ENCODE measurements at places on chromosomes 1 and 21.

- DNase-seq: no peak
Observed at GRCh38 chr1:217617126-217617525, 13.8 kb downstream of the GPATCH2 start.

GRCh38 chr1:24762133-24762676 lies 17.0 kb downstream of the CLIC4 start:
- DNase-seq: no peak

DNA sequence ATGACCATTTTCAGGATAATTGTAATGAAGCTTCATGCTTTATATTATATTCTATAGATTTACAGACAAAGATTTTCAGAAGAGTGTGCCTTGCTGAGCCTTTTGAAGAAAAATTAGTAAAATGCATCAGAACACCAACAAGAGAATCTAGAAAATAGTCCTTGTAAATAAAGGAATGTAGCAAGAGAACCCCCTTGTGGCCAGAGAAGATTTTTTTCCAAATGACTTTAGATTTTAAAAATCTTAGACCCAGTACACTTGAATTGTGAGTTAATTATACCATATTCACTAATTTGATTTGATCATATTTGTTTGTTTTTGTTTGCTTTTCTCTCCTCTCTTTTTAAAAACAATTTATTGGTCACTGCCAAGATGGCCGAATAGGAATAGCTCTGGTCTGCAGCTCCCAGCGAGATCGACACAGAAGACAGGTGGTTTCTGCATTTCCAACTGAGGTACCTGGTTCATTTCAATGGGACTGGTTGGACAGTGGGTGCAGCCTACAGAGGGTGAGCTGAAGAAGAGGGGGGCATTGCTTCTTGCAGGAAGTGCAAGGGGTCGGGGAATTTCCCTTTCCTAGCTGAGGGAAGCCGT lies 12.8 kb upstream of the IFI44L start:
- DNase-seq: no peak

GRCh38 chr1:42931911-42932422 lies 26.7 kb downstream of the SLC2A1 start:
- no peak for DNase-seq

- no peak for DNase-seq
Observed at GRCh38 chr1:86865973-86866637, 47.8 kb downstream of the SELENOF start.

DNA sequence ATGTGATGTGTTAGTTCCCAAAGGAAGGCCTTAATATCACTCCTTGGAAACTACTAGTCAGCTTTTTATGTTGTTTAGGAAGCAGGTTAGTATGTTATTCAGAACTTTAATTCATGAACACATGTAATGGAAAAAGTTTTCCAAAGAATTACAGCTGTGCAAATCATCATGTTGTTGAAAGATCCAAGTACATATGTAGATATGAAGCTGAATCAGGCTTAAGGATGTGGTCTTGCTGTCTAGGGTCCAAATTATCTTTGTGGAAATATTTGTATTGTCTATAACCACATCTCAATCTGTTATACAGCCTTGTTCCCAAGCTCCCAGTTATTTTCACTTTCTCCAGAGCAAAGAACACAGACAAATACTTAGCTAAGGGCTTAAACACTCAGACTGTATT lies 231.6 kb downstream of the TPR start:
- DNase-seq: no peak

DNA sequence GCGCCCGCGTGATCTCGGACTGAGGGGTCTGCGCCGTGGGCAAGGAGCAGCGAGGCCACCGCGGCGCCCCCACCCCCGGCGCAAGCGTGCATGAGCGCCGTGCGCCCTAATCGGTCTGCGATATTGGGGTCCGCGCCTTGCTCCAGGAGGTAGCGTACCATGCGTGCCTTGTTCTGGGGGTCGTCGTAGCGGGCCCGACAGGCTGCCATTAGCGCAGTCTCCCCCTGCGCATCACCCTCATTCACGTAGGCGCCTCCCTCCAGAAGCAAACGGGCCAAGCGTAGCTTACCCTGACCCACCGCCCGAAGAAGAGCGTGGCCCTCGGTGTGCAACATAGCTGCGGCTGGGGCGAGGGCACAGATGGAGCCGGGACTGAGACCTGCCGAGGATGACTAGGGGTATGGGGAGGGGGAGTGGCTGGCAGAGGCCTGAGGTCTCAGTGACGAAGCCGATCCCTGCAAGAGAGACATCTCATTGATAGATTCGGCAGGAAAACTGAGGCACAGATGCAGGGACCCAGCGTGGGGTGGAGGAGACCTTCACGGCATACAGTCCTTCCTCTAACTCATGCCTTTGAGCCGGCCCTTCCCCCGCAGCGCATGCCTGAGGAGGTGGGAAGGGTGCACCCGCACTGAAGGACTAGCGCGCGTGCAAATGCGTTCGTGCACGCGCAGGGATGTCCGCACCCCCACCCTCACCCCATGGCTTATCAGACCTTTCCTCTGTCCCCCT lies 2.8 kb downstream of the ANKRD34A start:
- DNase-seq: no peak

- DNase-seq: no peak
Observed at GRCh38 chr1:197467881-197468280, 199.8 kb downstream of the CRB1 start.

- no peak for DNase-seq
Observed at GRCh38 chr1:245172026-245172425, 17.2 kb downstream of the KIF26B start.

GRCh38 chr1:31576743-31577455 lies 584 bp downstream of the TINAGL1 start:
- DNase-seq: no peak

DNA sequence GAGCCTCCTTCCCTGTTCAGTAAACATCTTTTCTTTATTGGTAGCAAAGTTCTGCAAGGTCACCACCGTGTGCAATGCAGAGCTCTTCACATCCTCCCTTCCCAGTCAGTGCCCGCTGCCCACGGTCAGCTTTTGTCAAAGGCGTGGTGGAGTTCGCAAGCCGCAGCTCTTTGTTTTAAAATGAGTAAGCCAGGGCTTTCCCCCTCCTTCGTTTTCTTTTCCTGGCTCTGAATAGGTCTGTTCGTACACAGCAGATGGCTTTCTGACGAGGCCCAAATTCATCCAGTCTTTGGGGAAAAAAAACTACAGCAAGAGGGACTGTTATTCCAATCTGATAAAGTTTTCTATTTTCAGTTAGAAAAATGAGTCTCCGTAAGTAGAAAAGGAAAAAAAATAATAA lies 153.2 kb downstream of the LRIG2 start:
- no peak for DNase-seq

GRCh38 chr1:227388214-227389168 lies 70.2 kb upstream of the CDC42BPA start:
- DNase-seq: no peak

DNA sequence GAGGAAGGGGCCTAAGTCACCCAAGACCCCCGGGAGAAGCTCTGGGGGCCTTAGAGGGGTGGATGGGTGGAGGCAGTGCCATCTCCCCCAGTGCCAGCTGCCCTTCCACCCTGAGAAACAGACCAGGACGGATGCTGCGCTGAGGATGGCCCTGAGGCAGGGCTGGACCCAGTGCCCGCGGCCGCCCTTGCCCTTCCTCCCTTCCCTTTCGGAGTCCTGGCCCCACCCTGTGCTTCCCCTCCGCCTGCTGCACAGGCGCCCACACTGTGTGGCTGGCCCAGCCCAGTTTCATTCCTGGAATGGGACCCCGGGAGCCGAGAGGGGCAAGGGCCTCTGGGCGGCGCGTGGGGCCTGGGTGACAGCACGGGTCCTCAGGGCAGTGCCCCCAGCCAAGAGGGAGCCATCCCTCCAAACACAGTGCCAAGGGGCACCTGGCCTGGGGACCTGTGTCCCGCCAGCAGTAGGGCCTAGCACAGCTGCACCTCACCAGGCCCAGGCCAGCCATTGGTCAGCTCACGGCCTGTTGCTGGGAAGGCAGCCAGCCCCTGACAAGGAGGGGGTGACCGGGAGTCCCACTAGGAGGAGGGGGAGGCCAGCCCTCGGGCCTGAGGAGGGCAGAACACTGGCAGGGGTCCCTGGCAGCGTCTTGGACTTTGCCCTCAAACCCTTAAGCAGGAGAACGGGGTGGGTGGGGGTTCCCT lies 13.4 kb upstream of the SKI start:
- peak; percentile 78 for DNase-seq

GRCh38 chr1:83682132-83682531 lies 316.8 kb downstream of the TTLL7 start:
- DNase-seq: no peak

DNA sequence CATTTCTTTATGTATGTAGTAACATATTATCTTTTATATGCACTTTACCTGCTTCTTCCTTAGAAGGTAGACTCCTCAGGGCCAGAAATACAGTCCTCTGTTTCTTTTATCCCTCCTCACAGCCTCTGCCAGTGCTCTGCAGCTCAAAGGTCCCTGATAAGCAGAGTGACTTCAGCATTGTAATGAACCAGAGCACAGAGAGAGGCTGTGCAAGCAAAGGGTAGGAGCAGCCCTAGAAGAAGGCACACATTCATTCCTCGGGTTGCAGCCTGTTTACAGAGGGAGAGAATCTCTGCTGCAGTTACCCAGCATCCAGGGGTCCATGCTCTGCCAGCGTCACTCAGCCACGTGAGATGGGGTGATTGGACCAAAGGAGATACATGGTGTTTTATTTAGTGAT lies 101.1 kb downstream of the RHOU start:
- no peak for DNase-seq

DNA sequence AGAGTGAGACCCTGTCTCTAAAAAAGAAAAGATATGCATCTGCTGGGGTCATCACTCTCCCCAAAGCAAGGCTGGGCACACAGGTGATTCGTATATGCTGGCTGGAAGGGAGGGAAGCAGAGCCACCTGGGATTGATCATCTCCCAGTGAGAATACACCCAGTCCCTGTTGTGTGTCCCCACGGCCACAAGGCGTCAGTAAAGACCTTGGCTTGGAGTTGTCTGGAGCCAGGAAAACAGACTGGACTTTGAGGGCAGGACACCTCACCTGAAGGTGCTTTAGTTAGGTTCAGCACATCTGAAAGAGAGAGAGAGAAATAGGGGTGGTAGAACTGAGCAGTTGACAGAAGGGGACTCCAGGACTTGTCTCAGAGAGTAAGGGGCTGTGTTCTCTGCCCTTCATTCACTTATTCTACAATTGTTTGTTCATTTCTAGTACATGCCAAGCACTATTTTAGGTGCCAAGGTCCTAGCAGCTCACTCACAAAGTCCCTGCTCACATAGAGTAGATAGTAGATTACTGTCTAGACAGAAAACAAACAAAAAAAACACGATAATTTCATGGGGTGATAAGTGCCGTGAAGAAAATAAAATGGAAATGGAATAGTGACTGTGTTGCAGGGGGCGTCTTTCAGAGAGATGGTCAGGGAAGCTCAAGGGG lies 13.5 kb downstream of the CITED4 start:
- DNase-seq: no peak

- no peak for DNase-seq
Observed at GRCh38 chr1:4461726-4462290, 192.6 kb upstream of the AJAP1 start.

DNA sequence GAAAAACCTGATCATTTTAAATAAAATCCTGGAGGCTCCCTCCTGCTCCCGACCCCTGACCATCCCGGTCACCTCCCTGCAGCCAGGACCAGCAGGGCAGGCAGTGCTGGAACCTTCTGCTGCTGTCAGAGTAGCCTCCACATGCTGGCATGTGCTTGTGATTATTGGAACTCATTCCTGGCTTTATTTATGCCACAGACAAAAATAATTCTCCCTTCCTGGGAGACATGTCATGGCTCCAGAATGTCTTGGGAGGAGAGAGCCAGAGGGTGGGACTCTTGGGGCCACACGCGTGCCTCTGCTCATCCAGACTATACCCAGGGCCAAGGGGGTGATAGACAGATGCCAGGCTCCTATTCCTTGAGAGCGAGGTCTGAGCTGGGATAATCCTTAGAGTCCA lies 183.6 kb upstream of the RAB4A start:
- DNase-seq: no peak

DNA sequence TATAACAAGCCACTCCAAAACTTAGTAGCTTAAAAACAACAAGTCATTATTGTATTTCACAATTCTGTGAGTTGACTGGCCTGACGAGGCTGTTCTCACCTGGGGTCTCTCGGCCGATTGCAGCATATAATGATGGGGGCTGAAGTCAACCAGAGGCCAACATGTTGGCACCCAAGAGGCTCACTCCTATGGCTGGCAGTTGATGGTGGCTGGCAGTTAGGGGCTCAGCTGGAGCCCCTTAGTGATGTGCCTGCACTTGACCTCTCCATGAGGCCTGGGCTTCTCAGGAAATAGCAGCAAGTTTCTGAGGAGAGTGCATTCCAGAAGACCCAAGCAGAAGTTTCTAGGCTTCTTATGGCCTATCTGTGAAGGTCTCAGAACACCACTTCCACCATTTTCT lies 459.4 kb downstream of the NPHP4 start:
- DNase-seq: no peak

- no peak for DNase-seq
Observed at GRCh38 chr1:205042911-205043806, at the start of gene CNTN2. TSS of gene CNTN2 (plus strand) at chr1:205043212. CDS start at chr1:205053186, 9,974 bp downstream.

GRCh38 chr21:18603980-18604379 lies 200.4 kb upstream of the TMPRSS15 start:
- no peak for DNase-seq

- no peak for DNase-seq
Observed at GRCh38 chr1:3499611-3500010, 45.1 kb downstream of the ARHGEF16 start.

DNA sequence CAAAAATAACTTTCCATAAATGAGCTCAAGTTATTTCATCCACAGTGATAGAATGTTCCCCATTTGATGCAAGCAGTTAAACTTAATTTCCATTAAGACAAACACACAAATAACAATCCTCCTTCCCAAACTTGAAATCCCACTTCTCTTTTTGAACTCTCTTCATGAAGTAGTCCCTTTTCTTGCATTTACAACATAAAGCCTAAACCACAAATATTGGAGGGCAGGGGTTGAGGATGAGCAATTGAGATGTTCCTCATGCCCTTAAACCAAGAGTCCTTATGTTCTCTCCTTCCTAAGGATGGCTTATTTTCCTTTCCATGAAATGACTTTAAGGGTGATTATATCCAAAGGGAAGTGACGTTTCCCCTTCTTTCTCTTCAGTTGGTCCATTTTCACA lies 228.8 kb downstream of the DISC1 start:
- DNase-seq: no peak

- DNase-seq: no peak
Observed at GRCh38 chr1:166379447-166379846, 212.6 kb upstream of the FAM78B start.

- no peak for DNase-seq
Observed at GRCh38 chr1:10691740-10692125, 104.7 kb downstream of the CASZ1 start.

DNA sequence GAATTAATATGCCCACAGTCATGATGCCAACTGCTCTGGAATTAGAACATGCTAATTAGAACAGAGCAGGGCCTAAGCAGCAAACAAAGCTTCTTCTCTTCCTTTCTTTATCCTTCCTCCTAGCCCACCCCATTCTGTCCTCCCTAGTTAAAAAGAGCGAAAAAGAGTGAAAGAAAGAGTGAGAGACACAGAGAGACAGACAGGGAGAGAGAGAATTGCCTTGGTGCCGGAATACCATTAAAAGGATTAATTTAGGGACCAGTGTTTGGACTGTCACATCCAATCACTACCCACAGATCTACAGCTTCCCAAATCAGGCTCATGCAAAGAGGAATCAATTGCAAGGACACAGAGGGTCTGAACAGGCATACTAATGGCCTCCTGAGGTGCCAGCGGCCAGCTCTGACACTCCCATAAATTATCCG lies 7.0 kb downstream of the ERI3 start:
- no peak for DNase-seq

Measured in coronary artery (tissue), 2 donors.